ENCODE measurements at places on chromosomes 6 and 20. TPM values are rescaled to one million over a fixed set of nuclear protein-coding genes. Genes with fewer than 3 reads are reported as not detected.

Gene SEMG1
- total RNA-seq, result 0.14 TPM

DNA sequence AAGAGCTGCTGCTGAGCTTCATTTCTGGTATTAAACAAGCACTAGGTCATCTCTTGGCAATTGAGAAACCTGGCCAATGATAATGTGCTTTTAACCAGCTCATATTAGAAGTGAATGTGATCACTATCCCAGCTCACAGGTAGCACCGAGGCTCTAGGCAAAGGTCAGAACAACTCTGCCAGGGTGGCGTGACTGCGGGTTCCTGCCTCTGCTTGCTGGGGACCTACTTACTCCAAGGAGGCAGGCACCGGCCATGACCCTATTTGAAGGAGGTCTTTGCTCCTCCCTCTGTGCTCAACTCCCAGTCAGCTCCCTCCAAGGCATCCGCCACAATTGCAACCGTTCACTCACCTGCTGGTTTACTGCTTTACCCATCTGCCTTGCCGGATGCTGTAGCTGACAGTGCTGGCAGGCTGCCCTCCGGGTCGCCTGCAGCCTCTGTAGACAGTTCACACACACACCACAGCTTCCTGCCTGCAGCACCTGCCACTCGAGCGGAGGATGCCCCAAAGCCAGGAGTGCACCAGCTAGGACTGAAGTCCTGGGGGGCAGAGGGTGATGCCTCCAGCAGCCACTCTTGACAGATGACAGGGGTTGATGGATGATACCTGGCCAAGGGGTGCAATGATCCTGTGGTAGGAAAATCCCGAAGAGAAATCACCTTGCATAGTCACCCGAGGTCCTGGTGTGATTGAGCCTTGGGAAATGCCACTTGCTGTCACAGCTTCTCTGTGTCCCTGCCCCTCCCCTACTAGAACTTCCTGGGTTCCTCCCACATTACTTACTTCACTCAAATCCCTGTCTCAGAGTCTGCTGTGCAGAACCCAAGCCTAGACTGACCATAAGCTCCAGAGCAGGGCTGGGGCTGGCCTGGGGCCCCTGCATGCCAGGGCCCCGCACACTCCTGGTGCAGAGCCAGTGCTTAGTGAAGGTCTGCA is 8.8 kb upstream of the VSX1 start:
- peaks cover 7% of the 10 kb centered on the region for H3K27me3 ChIP-seq
- H3K27ac ChIP-seq, result no peak overlapping the region
- H3K4me1 ChIP-seq, result no peaks in the 10 kb centered on the region

Gene SLC32A1
- total RNA-seq, result not detected

DNA sequence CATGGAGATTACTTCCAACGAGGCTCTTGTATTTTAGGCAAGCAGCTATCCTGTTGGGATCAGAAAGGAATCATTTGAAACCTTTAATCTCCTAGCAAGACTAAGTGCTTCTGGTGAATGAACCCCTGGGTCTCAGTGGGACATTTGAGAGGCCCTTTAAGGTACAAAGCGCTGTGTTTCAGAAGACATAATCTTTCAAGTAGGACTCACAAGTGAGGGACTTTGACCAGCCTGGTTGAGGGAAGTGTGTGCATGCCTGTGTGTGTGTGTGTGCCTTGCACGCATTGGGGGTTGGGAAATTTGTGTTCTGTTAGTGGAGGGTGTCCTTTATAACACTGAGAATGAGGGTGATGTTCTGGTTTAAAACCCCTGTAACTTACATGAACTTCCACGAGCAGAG is 64.4 kb upstream of the KCNG1 start:
- H3K36me3 ChIP-seq, result no peaks in the 10 kb centered on the region
- H3K27ac ChIP-seq, result no peak overlapping the region
- H3K27me3 ChIP-seq, result no peaks in the 10 kb centered on the region
- no peak for DNase-seq
- no peak overlapping the region for H3K4me3 ChIP-seq
- H3K4me1 ChIP-seq, result no peaks in the 10 kb centered on the region

GRCh38 chr6:81589465-81590313 is 162.8 kb downstream of the TENT5A start:
- H3K27ac ChIP-seq, result no peak overlapping the region
- DNase-seq, result no peak
- no peaks in the 10 kb centered on the region for H3K27me3 ChIP-seq
- no peak overlapping the region for H3K4me3 ChIP-seq
- H3K36me3 ChIP-seq, result no peaks in the 10 kb centered on the region

Gene HLA-DQB1
- 1.0 TPM for total RNA-seq

DNA sequence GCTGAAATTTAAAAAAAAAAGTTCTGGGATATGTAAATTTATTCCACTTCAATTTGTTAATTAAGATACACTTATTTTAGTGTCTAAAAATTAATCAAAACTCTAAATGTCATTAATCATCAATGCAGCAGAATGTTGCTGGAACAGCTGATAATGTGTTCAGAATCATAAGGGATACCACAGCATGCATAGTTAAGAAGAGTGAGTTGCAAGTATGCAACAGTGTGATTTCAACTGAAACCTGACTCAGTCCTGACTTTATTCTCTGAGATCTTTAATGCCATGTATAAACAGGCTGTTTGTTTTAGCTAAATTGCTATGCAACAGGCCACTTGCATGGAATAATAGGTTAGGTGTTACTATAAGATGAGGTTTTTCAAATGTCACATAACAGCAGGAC is 1.4 kb downstream of the GRIK2 start:
- H3K36me3 ChIP-seq, result no peaks in the 10 kb centered on the region
- H3K27ac ChIP-seq, result no peak overlapping the region
- DNase-seq, result no peak
- H3K4me1 ChIP-seq, result peaks cover 4% of the 10 kb centered on the region
- no peak overlapping the region for H3K4me3 ChIP-seq

GRCh38 chr6:114342086-114342825 is 567 bp downstream of the HS3ST5 start:
- peak overlapping the region; percentile 29 for H3K4me3 ChIP-seq
- peaks cover 7% of the 10 kb centered on the region for H3K27me3 ChIP-seq
- no peaks in the 10 kb centered on the region for H3K36me3 ChIP-seq
- no peak for DNase-seq

Gene ADA
- 10.0 TPM for total RNA-seq

Gene MDC1
- 20.5 TPM for total RNA-seq

DNA sequence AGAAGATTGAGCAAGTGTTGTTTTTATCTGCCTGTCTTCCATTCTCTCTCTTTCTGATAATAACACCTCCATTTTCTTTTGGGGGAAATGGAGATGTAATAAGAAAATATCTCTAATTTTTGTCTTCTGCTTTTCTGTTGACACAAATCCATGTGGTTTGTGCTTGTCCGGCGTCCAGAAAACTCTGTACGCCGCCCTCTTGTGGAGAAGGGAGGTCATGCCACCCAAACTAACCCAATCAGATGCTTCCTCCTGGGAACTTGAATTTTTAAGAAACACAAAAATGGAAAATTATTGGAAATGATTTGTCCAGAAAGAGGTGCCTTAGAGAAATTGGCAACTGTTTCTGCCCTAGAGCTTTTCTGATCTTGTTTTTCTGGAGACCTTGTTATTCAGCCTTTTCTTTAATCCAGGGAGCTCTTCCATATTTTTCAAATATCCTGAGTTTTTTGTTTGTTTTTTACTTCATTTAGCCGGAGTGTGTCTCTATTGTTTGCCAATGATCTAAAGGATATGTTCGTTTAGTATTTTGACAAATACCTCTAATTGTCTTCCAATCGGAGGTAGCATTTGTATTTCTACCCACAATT is 17.8 kb upstream of the FNDC1 start:
- H3K36me3 ChIP-seq, result no peaks in the 10 kb centered on the region
- H3K4me3 ChIP-seq, result no peak overlapping the region
- no peaks in the 10 kb centered on the region for H3K27me3 ChIP-seq
- H3K27ac ChIP-seq, result no peak overlapping the region
- no peaks in the 10 kb centered on the region for H3K4me1 ChIP-seq

DNA sequence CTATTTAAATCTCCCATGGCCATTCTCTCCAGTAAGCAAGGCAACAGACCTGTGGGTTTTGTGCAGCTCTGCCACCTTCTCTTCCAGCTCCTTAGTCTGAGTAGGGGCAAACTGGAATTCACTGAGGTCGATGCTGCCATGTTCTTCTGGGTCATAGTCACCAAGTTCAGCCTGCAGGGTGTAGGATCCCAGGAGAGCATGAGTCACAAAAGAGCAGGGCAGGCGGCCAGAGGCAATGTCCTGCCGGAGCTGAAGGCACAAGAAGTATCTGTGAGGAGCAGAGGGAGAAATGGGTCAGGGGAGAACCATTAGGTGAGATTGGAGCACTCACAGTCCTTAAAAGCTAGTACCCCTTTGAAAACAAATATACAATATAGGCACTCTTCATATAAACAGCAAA is 73.7 kb downstream of the SMLR1 start:
- DNase-seq, result no peak
- H3K4me3 ChIP-seq, result no peak overlapping the region
- no peaks in the 10 kb centered on the region for H3K36me3 ChIP-seq
- no peak overlapping the region for H3K27ac ChIP-seq
- H3K4me1 ChIP-seq, result no peaks in the 10 kb centered on the region

Gene C20orf202
- not detected for total RNA-seq

GRCh38 chr20:58710481-58711265 is 18.1 kb downstream of the NPEPL1 start:
- H3K27ac ChIP-seq, result no peak overlapping the region
- H3K4me1 ChIP-seq, result no peaks in the 10 kb centered on the region
- H3K36me3 ChIP-seq, result no peaks in the 10 kb centered on the region
- DNase-seq, result peak; percentile 3

DNA sequence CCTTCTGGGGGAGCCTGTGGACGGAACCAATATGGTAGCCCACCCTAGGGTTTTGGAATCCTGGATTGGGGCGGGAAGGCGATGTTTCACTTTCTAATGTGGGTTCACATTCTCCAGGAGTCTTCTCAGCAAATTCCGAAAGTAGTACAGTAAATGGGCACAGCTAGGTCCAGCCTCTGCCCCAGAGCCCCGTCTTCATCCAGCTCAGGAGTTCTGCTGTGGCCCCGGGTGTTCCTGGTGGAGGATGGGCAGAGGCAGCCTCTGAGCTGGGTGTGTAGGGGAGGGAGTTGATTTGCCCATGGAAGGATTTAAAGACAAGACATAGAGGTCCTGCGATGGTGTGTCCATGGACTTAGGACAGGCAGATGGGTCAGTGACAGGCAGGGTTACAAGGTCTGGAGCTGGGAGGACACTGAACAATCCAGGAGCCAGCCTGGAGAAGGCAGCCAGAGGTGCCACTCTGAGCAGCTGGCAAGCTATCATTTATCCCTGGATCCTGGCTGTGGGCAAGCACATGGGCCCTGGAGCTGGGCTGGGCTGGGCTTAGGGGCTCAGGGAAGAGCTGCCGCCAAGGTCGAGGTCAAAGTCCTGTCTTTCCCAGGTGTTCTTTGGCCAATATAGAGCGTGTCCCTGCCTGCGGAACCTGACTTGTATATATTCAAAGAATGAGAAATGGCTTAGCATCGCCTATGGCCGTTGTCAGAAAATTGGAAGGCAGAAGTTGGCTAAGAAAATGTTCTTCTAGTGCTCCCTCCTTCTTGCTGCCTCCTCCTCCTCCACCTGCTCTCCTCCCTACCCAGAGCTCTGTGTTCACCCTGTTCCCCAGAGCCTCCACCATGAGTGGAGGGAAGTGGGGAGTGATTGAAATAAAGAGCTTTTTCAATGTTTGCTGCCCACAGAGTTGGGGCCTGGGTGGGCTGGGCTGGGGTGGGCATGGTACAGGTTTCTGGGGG is 6.7 kb downstream of the CLPSL1 start:
- H3K4me1 ChIP-seq, result no peaks in the 10 kb centered on the region
- DNase-seq, result no peak
- H3K36me3 ChIP-seq, result no peaks in the 10 kb centered on the region
- H3K27ac ChIP-seq, result no peak overlapping the region
- H3K27me3 ChIP-seq, result peaks cover 16% of the 10 kb centered on the region
- H3K4me3 ChIP-seq, result no peak overlapping the region

GRCh38 chr6:83216806-83217205 is 23.6 kb downstream of the RWDD2A start:
- no peak overlapping the region for H3K27ac ChIP-seq
- no peak for DNase-seq
- no peaks in the 10 kb centered on the region for H3K36me3 ChIP-seq
- no peak overlapping the region for H3K4me3 ChIP-seq
- H3K4me1 ChIP-seq, result no peaks in the 10 kb centered on the region

- DNase-seq, result peak; percentile 7
- no peaks in the 10 kb centered on the region for H3K27me3 ChIP-seq
- H3K27ac ChIP-seq, result peak overlapping the region; percentile 87
- no peaks in the 10 kb centered on the region for H3K36me3 ChIP-seq
- no peaks in the 10 kb centered on the region for H3K4me1 ChIP-seq
These were observed 650 bp upstream of the TTK start for GRCh38 chr6:80003826-80004172.

DNA sequence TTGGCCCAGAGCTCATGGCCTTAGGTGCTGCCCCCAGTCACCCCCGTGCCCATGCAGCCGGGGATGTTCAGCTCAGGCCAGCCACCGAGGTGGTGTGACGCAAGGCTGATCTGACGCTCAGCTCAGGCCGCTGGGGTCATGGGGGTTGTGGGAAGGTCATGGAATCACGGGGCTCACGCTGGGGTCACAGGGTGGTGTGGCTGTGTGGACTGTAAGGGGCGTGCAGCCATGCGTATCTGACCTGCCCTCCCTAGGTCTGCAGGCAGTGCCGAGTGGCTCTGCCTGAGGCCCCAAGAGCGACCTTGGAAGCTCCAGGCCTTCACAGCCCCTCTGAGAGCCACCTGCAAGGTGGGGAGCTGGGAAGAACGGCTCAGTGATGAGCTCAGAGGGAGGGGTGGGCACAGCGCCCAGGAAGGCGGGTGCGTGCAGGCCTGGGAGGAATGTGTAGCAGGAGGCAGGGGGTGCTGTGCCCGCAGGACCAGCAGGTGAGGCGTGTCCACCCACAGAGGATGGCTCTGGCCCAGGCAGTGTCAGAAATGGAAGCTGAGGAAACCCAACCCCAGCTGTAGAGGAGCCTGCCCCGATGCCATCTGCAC is 27.8 kb downstream of the CHRNA4 start:
- no peaks in the 10 kb centered on the region for H3K27me3 ChIP-seq
- H3K27ac ChIP-seq, result no peak overlapping the region
- no peak for DNase-seq
- H3K4me1 ChIP-seq, result no peaks in the 10 kb centered on the region
- no peaks in the 10 kb centered on the region for H3K36me3 ChIP-seq
- no peak overlapping the region for H3K4me3 ChIP-seq

Gene C2
- total RNA-seq, result 7.9 TPM

Gene LY6G6F
- total RNA-seq, result 3.7 TPM

DNA sequence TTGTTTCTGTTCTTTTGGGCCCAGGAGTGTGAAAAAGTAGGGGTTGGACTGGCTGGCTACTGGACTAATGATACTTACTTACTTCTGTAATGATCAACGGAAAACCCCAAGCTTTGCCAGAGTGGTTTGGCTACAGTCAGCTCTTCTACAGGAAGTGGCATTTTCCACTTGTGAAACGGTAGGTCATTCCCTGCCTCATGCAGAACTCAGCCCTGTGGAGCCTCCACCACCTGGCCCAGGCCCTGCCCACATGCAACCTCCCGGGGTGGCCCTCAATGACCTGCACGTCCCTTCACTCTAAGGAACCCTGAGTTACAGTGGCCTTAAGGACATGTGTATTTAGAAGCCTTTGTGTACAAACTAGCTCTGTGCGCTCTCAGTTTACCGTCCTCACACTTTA is 140.4 kb downstream of the DTNBP1 start:
- DNase-seq, result no peak
- H3K36me3 ChIP-seq, result no peaks in the 10 kb centered on the region
- H3K4me3 ChIP-seq, result no peak overlapping the region
- no peaks in the 10 kb centered on the region for H3K4me1 ChIP-seq
